ENCODE measurements at places on chromosomes 12 and 14. TPM values are rescaled to one million over a fixed set of nuclear protein-coding genes. Genes with fewer than 3 reads are reported as not detected.

EXOC3L4 gene
- 0.64 TPM for total RNA-seq

GRCh38 chr12:3197131-3197818 lies 120.1 kb downstream of the TSPAN9 start:
- DNase-seq = no peak

GRCh38 chr12:129394177-129394825 lies 509.5 kb downstream of the TMEM132D start:
- DNase-seq = no peak

DNA sequence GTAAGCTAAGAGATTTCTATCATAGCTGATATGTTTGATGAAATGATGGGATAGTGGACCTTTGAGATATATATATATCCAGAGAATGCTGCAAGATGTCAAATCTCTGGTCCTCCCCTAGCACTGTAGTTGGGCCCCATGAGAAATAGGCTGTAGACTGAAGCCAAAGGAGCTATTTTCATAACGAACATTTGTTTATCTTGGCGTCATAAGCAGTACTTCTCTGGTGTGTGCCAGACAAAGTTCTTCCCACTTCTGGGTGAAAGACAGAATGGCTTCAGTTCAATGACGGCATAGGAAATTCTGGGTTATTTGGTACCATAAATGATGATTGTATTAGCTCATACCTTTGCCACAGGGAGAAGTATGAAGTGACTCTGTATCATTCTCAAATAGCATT lies 534.3 kb downstream of the SOX5 start:
- DNase-seq = no peak

TMEM121 gene
- total RNA-seq = 2.9 TPM

GRCh38 chr14:86541972-86542371 lies 1012.0 kb downstream of the FLRT2 start:
- DNase-seq = no peak

- no peak for DNase-seq
Observed at GRCh38 chr14:60064491-60065072, 27.1 kb upstream of the PCNX4 start.

DNA sequence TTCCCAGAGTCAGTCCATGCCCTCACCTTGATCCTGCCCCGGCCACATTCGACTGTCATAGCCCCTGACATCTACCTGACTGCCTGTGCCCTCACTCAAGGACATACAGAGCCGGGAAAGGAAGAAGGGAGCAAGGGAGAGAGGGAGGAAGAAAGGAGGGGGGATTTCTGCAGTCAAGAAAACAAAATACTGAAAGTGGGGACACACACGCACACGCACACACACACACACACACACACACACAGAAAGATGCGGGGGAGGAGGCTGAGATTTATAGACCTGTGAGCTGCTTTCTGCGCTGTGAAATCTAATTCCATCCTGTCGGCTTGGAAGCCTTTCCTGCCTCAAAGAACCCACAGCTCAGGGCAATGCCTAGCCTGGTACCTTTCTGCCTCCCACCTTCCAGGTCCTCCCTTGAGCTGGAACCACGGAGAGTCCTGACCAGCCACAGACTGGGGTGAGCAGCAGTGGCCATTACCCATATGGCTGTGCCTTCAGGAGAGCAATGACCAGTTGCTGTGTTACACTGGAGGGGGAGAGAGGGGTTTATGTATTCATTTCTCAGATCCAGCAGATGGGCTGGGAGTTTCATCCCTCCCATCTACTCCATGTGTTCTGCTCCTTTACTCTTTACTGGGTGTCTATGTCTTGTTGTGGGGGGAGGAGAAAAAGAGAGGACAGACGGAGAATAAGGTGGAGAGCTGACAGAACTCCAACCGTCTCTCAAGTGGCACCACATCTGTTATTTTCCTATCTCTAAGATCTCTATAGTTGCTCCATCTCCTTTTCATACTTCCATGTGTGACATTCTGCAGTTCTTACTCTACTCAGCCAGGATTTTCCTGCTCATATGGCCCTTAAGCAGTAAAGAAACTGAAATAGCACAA lies 12.9 kb downstream of the C14orf93 start:
- no peak for DNase-seq

- no peak for DNase-seq
Observed at GRCh38 chr12:82855872-82856271, 169.2 kb downstream of the TMTC2 start.

KRT81 gene
- total RNA-seq = 10.6 TPM

- no peak for DNase-seq
Observed at GRCh38 chr14:58813745-58814144, 176.0 kb downstream of the DACT1 start.

GRCh38 chr14:22099942-22100763 lies 426.5 kb upstream of the OR4E1 start:
- peak; percentile 91 for DNase-seq

DNA sequence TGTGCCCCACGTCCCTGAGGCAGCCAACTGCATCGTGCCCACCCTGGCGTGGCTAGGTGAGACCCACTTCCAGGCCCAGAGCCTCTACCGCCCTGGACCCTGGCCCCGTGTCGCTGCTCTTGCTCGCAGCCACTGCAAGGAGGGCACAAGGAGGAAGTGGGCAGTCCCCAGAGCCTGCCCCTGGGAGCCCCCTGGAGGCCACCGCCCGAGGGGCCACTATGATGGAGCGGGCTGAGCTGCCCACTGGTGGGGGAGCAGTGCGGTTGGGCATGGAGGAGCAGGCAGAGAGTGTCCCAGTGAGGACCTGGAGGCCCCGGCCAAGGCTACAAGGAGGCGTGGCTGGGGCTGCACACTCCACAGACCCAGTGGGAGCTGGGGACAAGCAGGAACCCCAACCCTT lies 323.6 kb downstream of the PCNX1 start:
- DNase-seq = peak; percentile 64

- DNase-seq = no peak
Observed at GRCh38 chr12:41250748-41251147, 62.6 kb downstream of the PDZRN4 start.

DNA sequence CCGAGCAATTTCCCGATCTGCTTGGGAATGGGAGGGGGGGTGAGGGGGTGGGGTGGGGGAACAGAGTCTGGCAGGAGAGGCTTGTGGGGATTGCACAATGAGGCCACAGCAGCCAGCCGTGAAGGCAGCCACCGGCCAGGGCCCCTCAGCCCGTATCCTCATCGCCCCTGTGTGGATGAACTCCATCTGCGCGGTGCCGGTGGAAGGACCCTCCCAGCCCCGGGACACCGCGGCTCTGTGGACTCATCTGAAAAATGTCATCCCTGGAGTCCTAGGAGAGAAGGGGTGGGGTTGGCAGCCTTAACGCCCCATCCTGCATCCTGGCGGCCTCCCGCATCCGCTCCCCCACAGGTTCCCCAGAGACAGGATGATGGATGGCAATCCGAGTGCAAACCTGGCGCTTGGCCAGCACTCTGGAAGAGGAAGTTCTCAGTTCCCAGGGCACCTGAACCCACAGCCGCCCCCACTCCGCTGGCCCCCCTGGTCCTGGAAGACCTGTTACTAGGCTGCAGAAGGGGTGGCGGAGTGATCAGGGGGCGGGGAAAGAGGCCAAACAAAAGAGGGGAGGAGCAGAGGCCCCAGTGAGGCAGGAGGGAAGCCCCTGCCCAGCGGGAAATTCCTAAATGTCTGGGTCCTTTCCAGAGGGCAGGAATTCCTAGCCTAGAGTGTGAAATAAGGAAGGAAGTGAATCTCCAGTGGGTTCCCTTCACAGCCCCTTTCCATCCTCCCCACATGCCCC lies 1.2 kb upstream of the TNFAIP2 start:
- peak; percentile 66 for DNase-seq

KRT85 gene
- total RNA-seq = 0.15 TPM

FOXG1 gene
- total RNA-seq = not detected
